ENCODE measurements at places on chromosomes 3 and 15. TPM values are rescaled to one million over a fixed set of nuclear protein-coding genes. Genes with fewer than 3 reads are reported as not detected.

DNA sequence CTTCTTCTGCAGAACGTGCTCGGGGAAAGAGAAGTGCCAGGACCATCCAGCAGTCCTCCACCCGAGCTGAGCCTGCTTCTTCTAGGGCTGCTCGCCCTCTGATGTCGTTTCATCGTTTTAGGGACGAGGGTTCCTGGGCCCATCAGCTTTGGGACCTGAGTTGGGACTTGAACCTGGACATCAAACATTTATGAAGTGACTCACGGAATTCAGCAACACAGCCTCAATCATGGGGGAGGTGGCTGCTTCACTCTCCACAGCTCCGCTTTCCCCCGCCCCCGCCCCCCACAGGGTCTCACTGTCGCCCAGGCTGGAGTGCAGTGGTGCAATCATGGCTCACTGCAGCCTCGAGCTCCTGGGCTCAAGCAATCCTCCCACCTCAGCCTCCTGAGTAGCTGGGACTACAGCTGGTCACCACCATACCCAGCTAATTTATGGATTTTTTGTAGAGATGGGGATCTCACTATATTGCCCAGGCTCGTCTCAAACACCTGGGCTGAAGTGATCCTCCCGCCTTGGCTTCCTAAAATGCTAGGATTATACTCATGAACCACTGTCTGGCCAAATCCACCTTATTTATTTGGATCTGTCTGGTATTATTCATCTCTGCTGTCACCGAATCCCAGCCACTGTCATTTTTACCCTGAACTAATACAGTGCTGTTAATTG, 725 bp upstream of the SCAMP2 start:
- DNase-seq: no peak

- DNase-seq: peak; percentile 26
These were observed 9.3 kb downstream of the ARIH2 start for GRCh38 chr3:48927928-48928327.

ZNF662 gene
- 3.8 TPM for total RNA-seq

PRRT3 gene
- 1.9 TPM for total RNA-seq

GRCh38 chr15:90677807-90678790, 39.0 kb upstream of the BLM start:
- DNase-seq: no peak

CLDN11 gene
- 21.3 TPM for total RNA-seq

DNA sequence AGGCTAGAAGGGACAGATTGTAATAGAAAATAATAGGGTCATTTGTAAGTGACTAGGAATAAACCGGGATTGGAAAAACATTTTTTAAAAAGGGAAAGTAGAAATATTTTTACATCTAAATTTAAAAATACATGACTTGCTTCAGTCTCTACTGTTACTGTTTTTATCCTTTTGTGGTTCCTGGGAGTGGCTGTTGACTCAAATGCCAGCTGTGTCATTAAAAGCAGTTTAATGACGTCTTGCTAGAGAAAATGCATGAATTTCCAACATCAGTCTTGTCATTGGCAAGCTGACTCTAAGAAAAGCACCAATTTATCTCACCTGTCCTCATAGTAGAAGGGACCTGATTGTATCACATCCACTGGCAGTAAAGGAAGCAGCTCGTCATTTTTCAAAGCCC, 16.7 kb upstream of the LCMT2 start:
- DNase-seq: no peak

GRCh38 chr3:111691293-111691909, 96.3 kb upstream of the ZBED2 start:
- DNase-seq: peak; percentile 40

- peak; percentile 28 for DNase-seq
These were observed 107.1 kb upstream of the TSC22D2 start for GRCh38 chr3:150300852-150301517.

GRCh38 chr15:38512901-38513300, 51.7 kb downstream of the RASGRP1 start:
- no peak for DNase-seq

DNA sequence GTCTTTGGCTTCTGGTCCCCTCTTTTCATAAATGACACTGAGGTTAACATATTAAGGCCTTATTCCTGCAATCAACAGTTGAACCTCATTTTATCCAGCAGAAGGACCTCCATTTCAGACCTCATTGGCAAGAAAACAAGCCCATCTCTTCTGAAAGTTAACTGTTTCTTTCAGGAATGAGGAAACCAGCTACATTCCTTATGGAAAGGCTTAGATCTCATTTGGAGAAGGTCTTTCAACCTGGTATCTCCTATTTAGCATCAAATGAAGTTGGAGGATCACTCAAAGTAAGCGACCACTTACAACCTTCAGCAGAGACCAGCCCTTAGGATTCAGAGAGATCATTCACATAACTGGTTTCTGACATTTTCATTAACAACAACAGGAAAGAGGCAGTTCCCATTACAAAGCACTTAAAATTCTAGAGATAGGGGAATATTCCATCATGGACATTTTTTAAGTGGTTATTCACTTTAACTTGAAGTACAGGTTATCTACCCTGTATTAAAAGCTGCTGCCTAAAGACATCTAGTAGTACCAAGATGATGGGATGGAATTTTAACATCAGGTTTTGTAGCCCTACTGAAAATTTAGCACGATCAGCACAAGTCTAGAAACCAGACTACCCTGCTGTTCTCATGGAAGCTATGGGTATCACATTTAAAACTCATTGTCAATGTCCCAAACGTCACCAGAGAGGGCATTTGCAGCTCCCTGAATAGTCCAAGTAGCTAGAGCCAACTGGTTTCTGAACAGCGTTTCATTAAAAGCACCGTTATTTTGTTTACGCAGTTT, 30.4 kb downstream of the TFRC start:
- no peak for DNase-seq

GRCh38 chr3:80355144-80355543, 587.3 kb upstream of the ROBO1 start:
- DNase-seq: peak; percentile 16

DNA sequence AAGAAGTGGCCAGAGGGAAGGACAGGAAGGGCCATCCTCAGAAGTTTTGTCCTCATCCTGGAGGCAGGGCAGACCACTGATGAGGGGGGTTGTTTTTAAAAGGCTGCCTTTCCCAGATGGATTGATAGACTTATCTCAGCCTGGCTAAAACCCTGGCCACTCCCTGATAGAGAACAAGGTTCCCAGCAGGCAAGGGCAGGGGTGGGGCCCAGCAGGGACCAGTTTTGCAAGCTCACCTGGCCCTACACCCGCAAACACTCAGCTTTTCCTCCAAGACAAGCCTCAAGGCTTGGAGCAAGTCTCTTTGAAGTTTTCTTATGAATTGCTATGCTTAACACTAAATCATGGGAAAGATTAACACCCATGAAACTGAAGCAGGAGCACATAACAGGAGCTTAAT, 9.1 kb downstream of the LIPC start:
- DNase-seq: peak; percentile 66

MUC13 gene
- not detected for total RNA-seq

C15orf39 gene
- 22.8 TPM for total RNA-seq

- no peak for DNase-seq
These were observed 55.0 kb upstream of the EPHA3 start for GRCh38 chr3:89052386-89052785.

DNA sequence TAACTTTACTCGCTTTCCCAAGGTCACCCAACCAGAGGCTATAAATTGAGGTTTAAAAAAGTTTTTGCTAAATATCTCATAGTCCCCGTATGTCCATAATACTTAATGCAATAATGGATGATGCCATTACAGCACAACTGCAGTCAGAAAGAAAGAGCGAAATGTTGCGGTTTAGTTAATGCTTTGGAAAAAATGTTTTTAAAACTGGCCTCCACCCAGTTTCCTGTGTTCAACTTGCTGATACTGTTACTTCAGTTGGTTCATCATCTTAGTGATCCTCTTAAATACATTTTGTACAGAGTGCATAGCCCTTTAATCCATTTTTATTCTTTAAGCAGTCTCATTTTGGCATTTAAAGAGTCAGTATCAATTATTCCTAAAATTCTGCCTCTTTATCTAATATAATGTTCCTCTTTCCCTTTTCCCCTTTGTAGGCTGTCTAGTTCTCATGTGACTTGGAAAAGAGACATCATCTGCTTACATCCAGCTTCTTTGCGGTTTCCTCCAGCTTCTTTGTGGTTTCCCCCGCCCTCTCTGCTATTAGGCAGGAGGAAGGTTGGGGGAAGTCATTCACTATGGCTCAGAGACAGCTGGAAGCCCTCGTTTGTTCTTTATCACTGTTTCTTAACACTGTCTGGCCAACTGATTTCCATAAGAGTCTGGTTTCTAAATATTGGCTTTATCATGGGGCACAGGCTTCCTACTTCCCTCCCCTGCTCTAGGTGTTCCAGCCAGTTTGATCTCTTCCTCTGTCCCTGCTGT, 154.3 kb downstream of the GOLIM4 start:
- DNase-seq: peak; percentile 61

DNA sequence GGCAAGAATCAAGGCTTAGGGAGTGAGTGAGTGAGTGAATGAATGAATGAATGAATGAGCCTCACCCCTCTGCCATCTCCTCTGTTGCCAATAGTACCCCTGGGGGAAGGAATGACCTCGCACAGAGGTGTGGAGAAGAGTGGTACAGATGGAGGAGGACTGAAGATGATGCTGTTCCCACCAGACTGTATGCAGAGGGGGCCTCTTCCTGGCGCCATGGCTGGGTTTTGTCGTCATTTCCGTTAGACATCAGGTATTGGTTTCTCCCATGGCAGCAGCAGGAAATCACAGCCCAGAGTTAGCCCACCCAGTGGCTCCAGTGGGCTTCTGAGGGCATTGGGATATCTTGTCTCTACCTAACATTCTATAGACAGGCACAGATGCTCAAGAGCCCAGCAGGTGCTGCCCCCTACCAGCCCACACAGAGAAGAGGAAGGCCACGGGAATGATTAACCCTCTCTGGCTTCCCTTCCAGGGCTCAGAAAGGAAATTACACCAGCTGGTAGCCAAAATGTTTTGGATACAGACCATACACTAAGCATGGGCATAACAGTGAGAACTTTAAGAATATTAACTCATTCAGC, 109.8 kb upstream of the SLC6A11 start:
- no peak for DNase-seq

DNA sequence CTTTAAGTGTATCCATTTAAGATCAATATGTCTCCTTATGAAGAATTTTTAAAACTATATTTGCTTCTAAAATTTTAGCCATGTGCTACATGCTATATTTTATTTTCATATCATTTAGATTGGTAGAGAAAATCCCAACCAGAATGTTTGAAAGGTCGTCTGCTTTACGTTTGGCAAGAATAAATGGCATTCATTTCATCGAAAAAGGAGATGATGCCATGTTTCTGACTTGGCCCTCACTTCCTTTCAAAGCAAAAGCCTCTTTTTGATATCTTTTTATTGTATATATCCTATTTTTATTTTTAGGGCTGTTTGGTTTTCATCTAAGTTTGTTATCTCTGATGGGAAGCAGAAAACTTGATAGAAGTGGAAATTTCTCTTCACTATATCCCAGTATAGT, 176.2 kb downstream of the PLCL2 start:
- DNase-seq: no peak

DNA sequence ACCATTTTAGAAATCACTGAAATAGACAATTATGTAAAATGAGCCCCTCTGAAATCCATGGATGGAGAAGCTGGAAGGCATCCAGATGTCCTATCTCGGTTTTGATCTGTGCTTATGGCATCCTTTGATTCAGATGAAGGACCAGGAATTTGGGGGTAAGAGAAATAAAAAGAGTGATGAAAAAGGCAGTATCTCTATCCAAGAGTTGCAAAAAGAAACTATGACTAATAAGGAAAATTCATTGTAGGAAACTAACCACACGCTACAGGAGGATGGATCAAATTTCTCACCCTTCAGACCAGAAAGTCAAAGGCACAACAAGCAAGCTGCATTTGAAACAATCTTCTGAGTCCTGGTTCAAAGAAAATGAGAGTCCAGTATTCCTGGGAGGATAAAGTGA, 34.8 kb downstream of the SRGAP3 start:
- peak; percentile 83 for DNase-seq
